ENCODE measurements at places on chromosomes 1 and 21. TPM values are rescaled to one million over a fixed set of nuclear protein-coding genes. Genes with fewer than 3 reads are reported as not detected.

DNA sequence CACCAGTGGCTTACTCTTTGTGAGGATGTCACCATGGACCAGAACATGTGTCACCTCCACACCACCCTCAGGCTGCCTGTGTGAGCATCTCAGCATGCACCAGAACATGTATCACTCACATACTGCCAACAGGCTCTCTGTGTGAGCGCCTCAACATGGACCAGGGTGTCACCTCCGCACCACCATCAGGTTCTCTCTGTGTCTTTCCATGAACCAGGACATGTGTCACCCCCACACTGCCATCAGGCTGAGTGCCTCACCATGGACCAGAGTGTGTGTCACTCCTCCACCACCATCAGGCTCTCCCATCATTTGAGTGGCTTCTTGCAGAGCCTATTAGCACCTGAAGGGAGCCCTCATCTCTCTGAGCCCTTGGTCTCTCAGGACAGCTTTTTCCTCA is 125.2 kb downstream of the ZNF648 start:
- DNase-seq = no peak

DNA sequence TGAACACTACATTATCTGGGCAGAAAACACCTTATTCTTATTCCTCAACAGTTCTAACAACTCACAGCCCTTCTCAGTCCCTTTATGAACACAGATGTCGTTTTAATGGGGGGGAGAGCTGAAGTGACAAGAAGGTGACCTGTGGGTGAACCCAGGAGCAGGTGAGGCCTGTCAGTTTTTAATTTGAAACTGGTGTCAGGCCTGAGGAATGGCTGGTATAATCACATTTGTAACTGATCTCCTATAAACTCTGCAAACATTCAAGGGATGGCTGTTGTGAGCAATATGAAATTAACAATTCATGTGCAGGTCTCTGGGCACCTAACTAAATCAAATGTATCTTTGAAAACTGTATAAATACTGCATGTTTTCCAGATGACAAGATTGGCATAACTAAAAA is 362.1 kb upstream of the NR5A2 start:
- no peak for DNase-seq

Gene AMPD1
- total RNA-seq = not detected

DNA sequence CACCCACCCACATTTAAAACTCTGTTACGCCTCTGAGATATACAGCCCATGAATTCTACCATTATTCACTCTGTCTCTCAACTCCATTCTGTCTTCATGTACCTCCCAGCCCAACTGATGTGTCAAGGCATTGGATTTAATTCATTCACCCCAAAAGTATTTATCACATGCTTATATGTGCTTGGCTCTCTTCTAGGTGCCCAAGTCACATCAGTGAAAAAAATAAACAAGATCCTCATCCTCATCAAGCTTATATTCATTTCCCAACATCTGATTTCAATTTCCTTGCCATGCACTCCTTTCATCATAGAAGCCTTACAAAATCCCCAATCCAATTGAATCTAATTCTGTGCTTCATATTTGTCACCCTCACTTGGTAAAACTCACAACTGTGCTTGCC is 967.6 kb downstream of the LTN1 start:
- DNase-seq = no peak

DNA sequence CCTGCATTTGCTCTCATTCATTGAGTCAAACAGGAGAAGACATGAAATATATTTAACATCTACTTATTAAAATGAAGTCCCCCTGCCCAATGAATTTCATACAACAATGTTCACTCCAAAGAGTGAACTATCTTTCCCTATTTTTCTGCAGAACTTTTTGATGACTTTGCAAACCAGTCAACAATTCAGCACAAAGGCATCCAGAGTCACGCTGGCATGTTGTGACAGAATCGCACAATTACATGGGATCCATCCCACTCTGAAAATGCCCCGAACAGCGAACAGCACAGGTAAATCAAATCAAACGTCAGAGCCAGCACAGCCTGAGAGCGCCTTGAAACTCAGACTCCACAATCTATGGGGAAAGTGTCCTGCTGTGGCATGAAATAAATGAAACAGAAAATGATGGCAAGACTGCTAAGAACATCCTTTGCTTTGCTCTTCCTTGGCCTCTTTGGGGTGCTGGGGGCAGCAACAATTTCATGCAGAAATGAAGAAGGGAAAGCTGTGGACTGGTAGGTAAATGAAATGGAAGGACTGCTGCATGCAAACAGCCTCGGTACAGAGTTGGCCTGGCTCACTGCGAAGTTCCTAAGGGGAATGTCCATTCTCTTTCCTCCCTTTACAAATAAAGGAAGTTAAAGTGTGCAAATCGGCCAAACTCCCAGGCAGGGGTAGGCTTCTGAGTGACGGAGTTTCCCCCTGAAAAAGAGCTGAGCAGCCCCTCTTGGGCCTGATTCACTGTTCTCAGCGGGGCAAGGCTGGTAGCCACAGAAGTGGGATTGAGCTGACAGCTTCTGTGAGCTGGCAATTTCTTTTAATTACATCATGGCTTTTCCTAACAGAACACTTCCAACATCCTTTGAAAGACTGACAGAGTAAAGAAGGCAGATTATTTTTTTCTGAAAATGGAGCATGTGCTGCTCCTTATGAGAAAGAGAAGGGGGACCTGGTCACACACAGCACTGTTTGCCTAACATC is at the start of gene DNASE2B:
DNASE2B (plus strand) TSS at position 310 of the 981 bp plus-strand sequence; CDS start at position 391, 81 bp downstream.
- DNase-seq = no peak

Gene PAQR7
- 31.1 TPM for total RNA-seq

Gene TMEM59
- 351 TPM for total RNA-seq

Gene OR2T35
- total RNA-seq = not detected

DNA sequence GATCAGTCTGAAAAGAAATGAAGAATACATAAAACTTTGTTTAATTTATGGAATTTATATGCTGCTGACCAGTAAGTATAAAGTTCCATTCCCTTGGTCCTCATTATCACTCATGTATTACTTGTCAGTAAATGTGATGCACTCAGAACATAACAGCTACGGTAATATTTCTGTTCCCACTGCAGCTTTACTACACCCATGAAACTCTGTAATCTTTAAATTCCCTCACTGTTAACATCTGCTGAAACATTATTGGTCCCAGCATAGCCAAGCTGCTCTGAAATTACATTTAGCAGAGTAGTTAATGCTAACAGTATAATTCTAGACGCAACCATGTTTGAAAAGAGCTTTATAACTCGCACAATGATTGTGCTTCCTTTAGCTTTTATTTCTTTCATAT is 238.4 kb downstream of the GPATCH2 start:
- no peak for DNase-seq

Gene SKI
- 38.0 TPM for total RNA-seq

DNA sequence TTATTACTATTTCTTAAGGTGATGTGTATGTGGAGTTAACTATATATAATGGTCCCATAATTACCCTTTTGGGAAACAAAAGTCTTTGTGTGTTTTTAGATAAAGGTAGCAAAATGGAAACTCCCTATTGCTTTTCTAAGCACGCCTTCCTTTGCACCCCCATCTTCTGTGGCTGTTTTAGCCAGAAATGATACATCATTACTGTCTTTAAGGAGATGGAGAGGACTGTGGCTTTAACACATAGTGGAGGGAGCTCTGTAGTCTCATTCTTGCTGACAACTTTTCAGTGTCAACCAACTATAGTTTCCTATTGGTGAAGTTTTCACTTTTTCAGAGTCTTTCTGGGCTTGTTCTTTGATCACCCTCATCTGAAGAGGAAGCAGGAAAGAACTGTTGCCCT is 1.0 kb downstream of the APOBEC4 start:
- DNase-seq = no peak
